RKO (cell line): ENCODE measurements at places on chromosomes 12 and 14.
A peak's percentile ranks its signal among the peaks of the same experiment; 100 is the strongest.

- DNase-seq, result peak; percentile 54
Measured at GRCh38 chr14:50475460-50475859, 56.9 kb downstream of the MAP4K5 start.

GRCh38 chr14:69713993-69714679 is 52.8 kb upstream of the SRSF5 start:
- DNase-seq, result no peak

- DNase-seq, result no peak
Measured at GRCh38 chr12:84904051-84904450, 8.5 kb downstream of the SLC6A15 start.

- DNase-seq, result peak; percentile 74
Measured at GRCh38 chr12:47837190-47838171, 17.8 kb upstream of the HDAC7 start.

GRCh38 chr12:56237552-56237951 is 7.7 kb downstream of the SLC39A5 start:
- DNase-seq, result no peak

GRCh38 chr14:89621791-89622638 is 205.0 kb upstream of the FOXN3 start:
- DNase-seq, result no peak

DNA sequence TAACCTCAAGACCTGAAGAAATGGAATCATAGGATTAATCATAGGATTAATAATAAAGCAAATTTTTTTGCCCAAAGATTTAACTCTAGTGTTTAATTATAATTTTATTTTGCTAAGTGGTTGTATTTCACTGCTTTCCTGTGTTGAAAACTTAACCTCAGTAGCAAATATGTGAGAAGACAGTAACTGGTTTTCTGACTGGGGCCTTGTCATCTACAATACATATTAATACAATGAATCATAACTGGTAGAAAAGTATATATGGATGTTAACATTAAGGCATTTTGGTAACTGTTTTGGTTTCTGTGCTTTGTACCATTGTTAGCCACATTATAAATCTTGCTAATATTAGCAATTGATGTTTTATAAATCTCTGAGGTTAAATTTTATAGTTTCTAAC is 92.2 kb downstream of the ACSS3 start:
- DNase-seq, result no peak

GRCh38 chr12:47236109-47236714 is 156.5 kb upstream of the AMIGO2 start:
- DNase-seq, result peak; percentile 36

DNA sequence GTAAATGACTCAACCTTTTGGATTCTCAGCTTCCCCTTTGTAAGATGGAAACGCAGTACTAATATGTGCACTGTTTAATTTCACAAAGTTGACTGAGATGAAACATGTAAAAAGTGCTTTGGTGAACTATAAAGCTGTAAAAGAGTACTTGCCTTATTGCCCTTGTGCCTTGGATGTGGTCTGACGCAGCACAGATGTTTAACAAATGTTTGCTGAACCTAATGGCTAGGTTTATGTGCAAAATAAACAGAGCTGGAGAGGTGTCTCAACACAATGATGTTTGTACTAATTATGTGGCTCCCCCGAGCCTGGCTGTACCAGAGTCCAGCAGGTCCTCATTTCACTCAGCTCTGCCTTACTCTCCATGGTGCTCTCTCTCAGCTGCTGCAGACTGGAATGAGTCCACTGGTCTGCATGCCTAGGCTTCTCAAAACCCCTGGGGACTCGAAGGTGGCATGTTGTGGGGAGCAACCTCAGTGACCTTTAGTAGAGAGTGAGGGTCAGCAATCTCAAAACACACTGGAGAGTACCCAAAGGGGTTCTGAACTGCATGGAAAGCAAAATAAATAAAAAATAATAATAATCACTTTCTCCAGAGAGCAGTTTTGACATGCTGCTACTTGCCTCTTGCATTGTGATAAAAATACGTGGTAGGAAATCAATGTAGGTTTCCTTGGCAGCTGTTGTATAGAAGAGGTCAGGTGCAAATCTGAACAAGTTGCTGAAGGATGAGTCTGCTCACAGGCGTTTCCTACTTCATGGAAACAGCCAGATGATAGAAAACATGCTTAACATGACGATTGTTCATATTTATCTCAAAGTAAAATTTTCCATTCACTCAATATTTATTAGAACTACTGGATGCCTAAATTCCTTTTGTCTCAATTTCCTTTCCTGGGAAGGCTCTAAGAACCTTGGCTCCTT is 8.5 kb upstream of the AMIGO2 start:
- DNase-seq, result no peak

DNA sequence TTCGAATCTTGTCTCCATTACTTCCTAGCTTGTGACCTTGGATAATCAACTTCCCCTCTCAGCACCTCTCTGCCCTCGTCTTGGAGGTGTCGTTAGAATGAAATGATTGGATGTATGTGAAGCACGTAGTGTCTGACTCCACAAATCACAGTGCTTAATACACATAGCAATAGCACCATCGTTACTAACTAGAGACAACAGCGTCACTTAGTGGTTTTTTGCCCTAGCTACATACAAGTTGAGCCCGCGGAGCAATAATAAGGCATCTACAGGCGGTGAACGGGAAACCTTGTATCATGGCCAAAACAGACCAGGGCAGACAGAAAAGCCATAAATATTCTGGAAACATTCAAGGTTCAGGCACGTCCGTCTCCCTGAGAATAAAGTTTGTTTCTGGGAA is 154.9 kb downstream of the ASCL4 start:
- DNase-seq, result peak; percentile 34

GRCh38 chr12:93914281-93914680 is 234.1 kb upstream of the PLXNC1 start:
- no peak for DNase-seq

DNA sequence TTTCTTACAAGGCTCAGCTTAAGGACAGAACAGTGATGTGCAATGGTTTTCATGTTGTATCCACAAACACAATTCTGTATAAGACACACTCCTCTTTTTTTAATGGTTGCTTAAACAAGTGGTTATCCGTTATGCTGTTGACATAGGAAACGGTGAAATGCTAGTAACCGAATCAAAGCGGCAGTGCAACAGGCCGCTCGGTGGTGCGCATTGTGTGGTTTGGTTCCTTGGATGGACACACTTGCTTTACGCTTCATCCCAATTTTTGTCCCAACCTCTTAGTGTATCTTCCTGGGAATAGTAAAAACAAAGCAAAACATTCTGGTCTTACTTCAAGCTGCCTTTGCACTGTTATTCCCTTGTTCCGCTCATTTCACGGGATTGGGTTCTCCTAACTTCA is 650 bp upstream of the PTGER2 start:
- no peak for DNase-seq

- no peak for DNase-seq
Measured at GRCh38 chr12:129607301-129607700, 296.5 kb downstream of the TMEM132D start.

- no peak for DNase-seq
Measured at GRCh38 chr14:95463171-95463901, 53.1 kb downstream of the SYNE3 start.

GRCh38 chr14:32183151-32184058 is 18.4 kb upstream of the RNU6-7 start:
- DNase-seq, result no peak

- DNase-seq, result no peak
Measured at GRCh38 chr12:93851257-93851671, 174.1 kb downstream of the CRADD start.

GRCh38 chr12:58757422-58757821 is 162.9 kb downstream of the LRIG3 start:
- DNase-seq, result no peak

DNA sequence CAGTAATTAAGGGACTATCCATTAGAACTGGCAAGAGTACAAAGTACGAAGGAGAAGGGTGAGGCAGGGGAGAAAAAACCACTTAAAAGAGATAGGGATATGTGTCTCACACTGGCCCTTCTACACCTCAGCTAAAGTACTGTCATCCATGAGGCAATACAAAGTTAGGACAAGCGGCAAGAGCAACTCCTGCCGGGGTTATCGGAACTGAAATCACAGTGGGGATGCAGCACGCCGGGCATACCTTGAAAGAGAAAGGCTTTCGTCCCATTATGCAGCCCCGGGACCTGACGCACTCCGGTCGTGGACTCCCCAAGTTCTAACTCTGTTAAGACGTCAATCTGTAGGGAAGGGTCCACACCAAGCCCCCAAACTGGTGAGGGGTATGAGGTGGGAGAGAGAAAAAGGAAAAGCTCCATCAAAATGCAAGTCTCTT is 1.1 kb downstream of the NELL2 start:
- no peak for DNase-seq
